Cerebellar cortex (tissue), 1 donor: ENCODE measurements at places on chromosomes 11 and 22.

GRCh38 chr11:65859812-65860277, 388 bp upstream of the MUS81 start:
- DNase-seq: no peak

- no peak for DNase-seq
Measured at GRCh38 chr11:70743329-70743728, 345.0 kb downstream of the CTTN start.

- DNase-seq: peak; percentile 77
Measured at GRCh38 chr22:22463855-22464540, 44.5 kb downstream of the ZNF280B start.

DNA sequence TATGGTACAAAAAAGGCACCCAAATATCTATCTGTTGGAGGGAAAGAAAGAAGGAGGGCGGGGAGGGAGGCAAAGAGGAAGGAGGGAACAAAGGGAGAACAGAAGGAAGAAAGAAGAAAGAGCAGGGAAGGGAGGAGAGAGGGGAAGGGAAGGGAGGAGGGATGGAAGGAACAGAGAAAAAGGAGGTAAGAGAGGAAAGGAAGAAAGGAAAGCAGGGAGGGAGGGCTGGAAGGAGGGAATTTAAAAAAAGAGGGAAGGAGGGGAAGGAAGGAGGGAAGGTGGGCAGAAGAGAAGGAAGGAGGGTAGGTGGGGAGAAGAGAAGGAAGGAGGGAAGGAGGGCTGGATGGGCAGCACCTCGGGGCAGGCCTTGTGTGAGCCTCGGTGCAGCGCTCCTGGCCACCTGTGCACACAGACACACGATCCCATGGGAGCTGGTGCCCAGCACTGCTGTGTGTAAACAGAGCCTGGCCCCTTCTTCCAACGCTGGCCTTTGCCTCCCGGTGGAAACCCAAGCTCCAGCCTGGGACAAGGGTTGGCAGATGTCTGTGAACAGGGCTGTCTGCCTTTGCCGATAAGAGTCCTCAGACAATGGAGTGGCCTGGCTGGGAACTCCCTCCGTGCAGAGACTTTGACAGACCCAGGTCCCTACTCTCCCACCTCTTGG, 23.2 kb downstream of the SMIM38 start:
- no peak for DNase-seq

- DNase-seq: no peak
Measured at GRCh38 chr11:18594999-18595749, 4.4 kb upstream of the MISFA start.

DNA sequence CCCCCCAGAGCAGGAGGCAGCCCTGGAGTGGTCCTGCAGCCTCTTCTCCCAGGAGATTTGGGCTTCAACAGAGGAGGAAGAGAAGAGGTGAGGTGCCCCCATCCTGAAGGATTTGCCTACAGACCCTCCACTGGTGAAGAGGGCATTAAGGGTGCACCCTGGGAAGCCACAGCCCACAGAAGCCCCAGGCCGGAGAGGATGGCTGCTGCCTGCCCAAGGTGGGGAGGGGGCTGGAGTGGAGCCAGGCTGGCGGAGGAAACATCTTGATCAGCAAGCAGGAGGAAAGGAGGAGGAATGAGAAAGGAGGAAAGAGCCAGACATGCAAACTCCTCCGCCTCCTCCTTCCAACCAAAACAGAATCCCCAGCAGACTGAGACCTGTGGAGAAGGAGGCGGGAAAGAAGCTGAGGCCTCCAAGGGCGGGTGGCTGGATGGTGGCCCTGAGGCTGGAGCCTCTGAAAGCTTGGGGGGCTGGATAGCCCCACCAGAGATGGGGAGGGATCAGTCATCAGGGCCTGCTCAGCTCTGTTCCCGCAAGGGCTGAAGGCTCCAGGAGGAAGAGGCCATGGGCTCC, 31.3 kb downstream of the ARRB1 start:
- DNase-seq: no peak

DNA sequence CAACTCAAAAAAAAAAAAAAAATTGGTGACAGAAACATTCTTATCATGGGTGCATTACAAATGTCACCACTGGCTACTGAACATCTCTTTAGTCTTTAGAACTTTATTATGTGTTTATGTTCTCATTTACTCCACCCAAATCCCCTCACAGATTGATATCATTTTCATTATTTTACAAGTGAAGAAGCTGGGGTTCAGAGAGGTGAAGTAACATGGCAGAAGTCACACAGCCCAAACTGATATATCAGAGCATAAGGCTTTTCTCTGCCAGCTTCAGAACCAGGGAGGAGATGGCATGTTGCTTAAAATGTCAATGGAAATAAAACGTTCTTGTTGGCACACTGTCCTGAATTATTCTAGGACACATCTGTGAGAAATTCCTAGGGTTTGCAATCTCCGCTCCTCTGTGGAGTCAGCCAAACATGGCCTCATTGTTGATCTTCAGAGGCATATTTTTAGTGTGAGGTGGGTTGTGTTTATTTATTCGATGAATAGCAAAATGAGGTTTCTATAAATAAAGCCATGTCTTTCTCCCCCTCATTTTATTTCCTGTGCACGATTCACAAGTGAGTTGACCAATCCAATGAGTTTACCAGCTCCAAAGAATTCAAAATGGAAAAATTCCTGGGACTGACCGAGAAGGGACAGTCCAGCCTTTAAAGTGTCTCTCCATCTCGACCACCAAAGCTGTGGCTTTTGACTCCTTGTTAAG, 72.9 kb upstream of the ANO1 start:
- DNase-seq: no peak

DNA sequence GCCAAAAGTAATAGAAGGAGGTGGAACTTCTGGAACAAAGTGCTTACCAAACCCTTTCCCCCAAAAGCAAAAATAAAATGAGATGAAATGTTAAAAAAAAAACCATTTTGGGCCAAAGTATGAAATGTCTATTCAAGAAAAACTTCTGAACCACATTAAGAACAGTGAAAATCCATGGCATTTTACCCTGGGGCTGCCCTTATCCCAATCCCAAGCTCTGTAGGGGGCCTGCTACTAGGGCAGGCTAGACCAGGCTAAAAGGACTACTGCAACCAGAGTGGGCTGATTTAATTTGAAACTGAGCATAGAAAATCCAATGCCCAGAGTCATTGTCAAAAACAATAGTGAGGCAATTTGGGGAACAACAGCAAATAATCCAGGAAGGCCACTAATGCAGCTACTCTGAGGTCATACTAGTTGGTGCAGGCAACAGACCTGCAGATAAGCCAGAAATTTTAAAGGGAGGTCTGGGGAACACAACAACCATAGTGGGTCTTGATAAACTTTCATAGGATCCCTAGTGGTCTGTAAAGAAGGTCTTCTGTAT, 99.4 kb downstream of the RELT start:
- no peak for DNase-seq

DNA sequence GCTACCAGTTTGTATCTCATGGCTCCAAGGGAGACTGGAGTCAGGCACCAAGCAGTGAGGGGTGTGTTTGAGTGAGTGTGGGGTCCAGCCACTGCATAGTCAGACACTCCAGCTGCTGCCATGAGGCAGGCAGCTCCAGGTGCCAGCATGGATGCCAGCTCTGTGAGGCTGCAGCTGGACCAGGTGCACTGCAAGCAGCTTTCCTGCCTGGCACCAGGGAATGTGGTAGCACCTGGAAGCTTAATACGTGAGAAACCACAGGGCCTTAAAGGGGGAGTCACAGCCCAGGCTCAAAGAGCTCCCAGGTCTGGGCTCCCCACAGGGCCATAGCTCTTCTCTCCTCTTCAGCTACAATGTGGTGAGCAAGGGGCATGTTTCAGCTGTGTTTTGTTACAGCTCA, 817.8 kb upstream of the LUZP2 start:
- no peak for DNase-seq

- peak; percentile 61 for DNase-seq
Measured at GRCh38 chr11:33362051-33362910, 105.1 kb downstream of the HIPK3 start.

DNA sequence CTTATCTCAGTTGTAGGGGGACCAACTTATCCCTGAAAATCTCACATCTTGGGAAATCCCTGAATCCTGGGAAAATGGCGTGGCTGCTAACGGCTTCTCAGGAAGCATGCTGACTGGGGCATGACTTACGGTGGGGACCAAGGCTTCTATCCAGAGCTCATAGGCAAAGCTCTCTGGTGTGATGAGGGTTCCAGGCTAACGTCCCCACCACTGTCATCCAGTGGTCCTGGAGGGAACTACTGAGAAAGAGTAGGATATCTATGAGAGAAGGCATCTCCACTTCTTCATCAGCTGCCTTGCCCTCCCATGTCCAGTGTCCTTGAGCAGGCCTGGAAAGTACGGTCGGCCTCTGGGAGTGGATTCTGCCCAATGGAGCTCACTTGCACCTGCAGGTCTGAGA, 210.4 kb upstream of the B3GAT1 start:
- no peak for DNase-seq

DNA sequence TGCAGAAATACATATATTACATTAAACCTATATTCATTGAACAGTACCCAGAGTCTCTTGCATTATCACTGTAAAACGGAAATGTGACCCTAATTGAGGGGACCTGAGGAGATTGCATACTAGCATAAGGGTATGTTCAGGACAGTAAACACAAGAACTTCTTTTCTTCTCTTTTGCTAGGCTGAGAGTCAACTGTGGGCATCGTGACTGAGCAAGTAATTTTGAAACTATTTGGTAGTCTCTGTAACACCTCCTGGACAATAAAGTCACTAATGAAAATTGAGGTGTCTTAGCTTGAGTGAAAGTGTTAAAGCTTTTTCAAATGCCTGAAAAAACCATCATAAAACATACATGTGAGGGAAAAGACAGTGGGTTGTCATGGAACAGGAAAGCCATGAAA, 90.9 kb downstream of the PDHX start:
- no peak for DNase-seq

DNA sequence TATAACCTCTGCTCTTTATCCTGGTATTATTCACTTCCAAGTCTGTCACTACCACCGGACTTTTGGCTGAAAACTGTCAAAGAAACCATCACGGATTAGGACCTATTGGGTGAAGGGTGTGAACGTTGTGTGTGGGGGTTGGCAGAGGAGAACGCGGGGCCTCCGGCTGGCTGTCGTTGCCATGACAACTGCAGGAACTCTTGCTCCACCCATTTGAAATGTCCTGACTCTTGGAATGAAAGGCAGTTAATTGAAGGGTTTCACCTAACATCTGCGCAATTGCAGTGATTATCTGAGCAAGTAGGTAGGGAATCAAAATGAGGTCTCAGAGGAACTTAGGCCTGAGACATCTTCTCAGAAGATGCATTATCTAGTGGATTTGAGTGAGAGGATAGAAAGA, 60.9 kb upstream of the CLMP start:
- DNase-seq: peak; percentile 59

DNA sequence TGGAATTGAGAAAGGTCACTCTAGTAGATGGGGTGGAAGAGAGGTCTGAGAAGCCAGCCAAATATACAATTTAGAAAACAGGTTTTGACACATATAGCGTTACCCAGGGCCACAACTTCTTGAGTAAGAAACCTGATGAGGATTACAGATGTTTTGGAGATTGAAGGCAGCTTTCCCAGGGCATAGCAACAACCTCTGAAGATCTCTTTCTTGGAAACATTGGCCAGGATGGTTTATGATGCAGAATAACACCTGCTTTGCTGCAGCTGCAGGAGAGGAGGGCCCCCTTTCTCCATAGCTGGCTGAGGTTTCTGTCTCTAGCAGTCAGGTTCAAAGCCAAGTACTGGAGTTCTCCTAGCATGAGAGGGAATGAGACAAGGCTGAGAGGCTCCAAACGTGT, 75.1 kb upstream of the NUP50 start:
- DNase-seq: no peak

GRCh38 chr11:117872420-117872961, 4.0 kb downstream of the FXYD6 start:
- DNase-seq: peak; percentile 41

- DNase-seq: no peak
Measured at GRCh38 chr11:130023204-130023603, 20.6 kb upstream of the PRDM10 start.

DNA sequence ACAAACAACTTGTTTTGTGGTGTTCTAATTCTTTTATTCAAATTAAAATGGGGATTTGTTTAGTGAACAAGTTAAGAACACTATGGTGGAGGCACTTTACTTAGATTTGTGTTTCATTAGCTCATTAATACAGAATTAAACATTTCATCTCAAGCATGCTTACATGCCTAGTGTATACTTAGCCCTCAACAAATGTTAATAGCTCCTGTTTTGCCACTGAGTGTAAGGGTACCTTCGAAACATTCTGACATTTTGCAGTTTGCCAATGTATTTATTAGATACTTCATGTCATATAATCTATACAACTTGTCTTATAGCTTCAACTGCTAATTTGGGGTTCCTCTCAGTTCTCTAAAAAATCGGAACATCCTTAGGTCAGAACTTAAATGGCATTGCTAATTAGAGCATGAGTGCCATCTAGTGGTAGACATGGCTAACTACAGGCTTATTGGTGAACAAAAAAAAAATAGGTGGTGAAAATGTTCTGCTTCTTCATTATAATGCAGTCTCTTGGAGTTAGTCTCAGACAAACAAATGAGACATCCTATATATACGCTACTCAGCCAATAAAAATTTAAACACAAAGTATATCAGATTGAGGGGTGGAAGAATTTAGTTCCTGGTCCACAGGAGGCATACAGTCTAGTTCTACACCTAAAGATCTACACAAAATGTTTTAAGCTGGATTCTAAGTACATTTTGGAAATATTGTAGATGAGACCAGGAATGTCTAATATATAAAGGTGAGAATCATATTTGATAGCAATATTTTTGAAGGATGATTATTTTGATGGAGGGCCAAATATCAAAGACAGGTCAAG, 4.9 kb upstream of the CNTN5 start:
- peak; percentile 35 for DNase-seq

DNA sequence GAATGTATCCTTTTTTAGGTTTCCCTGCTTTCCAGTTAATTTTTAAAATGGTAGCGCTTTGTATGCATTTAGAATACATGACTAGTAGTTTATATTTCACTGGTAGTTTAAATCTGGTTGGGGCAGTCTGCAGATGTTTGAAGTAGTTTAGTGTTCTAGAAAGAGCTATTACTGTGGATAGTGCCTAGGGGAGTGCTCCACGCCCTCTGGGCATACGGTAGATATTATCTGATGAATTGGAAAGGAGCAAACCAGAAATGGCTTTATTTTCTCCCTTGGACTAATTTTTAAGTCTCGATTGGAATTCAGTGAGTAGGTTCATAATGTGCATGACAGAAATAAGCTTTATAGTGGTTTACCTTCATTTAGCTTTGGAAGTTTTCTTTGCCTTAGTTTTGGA, 86.4 kb upstream of the BIRC3 start:
- DNase-seq: no peak
